ENCODE measurements at places on chromosomes 1 and 21.

DNA sequence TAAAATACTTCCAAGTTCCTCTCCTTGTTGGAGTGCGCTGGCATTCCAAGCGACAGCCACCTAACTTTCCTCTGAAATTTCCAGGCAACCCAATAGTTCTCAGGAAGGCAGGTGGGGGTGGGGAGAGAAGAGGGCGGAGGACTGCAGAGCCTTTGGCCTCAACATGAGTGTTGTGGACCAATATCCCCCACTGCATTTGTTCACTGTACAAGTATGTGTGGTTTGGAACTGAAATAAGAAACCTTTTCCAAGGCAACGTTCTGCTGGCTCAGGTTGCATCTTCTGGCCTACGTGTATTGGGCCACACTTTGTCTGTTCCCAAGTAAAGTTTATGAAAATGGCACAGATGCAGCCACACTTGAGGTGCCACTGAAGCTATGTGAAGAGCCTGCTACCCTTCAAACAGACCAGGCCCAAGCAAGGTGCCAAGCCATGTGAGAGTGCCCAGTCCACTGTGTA lies 153.4 kb downstream of the DHRS3 start:
- DNase-seq = no peak

DNA sequence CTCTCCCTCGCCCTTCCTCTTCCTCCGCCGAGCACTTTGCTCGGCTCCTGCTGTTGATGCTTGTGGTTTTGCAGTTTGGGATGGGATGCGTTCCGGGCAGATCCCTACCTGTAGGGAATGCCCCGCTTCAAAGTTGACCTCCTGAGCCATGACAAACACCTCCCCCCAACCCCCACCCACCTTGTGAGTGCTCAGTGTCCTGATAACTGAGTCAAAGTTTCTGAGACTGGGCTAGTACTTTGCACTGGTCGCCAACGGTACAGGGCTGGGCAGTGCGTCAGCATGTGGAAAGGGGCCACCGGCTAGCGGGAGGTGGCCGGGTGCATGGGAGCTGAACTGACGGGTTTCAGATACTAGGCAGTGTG lies 771 bp downstream of the RABGAP1L start:
- DNase-seq = no peak

DNA sequence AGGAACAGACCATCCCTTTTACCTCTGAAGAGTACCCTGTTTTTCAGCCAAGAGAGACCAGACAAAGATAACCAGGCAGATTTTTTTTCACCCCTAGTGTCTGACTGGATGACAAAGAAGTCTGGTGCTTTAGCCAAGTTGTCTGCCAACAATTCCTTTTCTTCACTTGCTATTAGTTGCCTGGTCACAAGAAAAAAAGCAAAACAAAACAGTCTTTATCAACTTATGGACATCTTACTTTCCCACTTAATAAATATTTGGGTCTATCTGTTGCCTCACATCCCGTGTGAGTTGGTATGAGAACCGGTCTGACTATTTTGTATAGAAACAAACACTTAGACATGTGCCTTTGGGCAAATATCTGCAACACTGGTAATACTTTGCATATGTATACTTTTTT lies 662.9 kb downstream of the PLPP3 start:
- DNase-seq = no peak

DNA sequence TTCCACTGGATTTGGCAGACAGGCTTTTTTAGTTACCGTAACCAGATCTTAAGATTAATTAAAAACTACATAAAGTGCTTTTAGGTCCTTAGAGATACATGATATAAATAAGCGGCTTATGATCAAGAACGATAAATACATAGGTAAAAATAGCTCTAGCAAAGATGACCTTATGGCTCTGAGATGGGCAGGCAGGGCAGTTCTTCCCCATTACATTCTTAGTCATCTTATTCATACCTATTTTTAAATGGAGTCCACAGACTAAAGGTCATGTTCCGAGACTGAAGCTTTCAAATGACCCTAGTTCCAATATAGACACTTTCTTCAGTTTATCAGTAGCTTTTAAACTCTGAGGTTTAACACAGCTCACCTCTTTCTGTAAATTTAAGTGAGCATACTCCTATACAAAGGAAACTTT lies 4.3 kb downstream of the MCL1 start:
- no peak for DNase-seq

- DNase-seq = no peak
Observed at GRCh38 chr1:59682396-59683080, 132.2 kb upstream of the HOOK1 start.

DNA sequence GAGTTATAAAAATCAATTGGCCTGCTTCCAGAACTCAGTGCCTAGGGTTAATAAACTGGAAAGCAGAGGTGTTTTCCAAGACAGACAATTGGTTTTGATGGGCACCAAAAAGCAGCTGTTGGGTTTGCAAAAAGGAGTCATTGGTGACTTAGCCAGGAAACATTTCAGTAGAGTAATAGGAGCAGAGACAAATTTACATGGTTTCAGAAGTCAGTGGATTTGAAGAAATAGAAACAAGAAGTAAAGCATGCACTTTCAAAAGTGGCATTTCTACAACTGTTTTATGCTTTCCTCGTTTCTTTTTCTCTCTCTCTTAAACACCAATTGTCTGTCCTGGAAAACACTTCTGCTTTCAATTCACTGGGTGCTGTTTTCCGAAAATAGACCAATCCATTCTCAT lies 87.8 kb downstream of the GLUL start:
- no peak for DNase-seq

DNA sequence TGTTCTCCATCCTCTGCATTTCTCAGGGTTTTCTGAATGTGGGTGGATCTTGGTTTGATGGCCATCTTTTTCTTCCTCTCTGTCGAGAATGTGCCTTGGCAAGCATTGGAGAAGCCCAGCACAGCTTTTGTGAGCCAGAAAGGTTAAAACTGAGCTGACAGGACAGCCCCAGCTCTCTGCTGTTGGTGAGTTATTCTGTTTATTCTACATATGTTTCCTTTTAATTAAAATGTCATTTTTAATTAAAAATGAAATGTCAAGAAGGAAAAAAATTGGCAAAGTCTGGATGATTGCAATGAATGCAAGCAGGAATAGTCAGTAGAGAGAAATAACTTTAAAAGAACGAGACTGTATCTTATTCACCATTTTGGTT lies 325.8 kb downstream of the PTBP2 start:
- DNase-seq = no peak

DNA sequence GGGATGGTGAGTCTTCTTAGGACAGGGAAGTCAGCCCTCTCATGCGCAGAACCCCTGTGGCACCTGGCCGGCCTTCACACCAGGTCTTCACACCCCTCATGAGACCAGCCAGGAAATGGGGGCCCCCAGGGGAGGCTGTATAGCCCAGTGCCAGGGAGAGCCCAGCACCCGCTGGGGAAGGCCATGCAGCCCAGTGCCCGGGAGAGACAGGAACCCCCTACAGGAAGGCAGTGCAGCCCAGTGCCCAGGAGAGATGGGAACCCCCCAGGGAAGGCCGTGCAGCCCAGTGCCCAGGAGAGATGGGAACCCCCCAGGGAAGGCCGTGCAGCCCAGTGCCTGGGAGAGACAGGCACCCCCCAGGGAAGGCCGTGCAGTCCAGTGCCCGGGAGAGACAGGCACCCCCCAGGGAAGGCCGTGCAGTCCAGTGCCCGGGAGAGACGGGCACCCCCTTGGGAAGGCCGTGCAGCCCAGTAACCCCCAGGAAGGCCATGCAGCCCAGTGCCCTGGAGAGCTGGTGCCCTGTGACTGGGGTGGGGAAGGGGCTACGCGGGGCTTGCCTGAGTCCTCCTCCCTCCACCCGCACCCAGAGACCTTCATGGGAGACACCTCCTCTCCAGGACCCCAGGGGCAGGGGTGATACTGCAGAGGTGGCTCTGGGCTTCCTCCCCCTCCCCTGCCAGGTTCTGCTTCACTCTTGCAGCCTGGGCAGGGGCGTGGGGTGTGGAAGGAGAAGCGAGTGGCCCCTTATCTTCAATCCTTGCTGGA lies 110.5 kb upstream of the COL6A1 start:
- no peak for DNase-seq

DNA sequence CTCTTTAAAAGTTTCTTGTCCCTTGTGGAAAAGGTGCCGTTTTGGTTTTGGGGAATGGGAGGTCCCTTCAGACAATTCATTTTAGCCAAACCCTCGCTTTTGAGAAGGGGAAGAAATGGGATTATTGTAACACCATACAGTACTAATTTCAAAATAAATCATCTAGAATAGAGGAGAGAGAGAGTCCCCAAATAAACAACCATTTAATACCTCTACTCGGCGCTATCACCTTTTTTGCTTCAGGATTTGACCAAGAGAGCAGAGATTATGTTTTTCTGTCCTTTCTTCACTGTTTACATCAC lies 770 bp upstream of the RC3H1 start:
- DNase-seq = no peak

DNA sequence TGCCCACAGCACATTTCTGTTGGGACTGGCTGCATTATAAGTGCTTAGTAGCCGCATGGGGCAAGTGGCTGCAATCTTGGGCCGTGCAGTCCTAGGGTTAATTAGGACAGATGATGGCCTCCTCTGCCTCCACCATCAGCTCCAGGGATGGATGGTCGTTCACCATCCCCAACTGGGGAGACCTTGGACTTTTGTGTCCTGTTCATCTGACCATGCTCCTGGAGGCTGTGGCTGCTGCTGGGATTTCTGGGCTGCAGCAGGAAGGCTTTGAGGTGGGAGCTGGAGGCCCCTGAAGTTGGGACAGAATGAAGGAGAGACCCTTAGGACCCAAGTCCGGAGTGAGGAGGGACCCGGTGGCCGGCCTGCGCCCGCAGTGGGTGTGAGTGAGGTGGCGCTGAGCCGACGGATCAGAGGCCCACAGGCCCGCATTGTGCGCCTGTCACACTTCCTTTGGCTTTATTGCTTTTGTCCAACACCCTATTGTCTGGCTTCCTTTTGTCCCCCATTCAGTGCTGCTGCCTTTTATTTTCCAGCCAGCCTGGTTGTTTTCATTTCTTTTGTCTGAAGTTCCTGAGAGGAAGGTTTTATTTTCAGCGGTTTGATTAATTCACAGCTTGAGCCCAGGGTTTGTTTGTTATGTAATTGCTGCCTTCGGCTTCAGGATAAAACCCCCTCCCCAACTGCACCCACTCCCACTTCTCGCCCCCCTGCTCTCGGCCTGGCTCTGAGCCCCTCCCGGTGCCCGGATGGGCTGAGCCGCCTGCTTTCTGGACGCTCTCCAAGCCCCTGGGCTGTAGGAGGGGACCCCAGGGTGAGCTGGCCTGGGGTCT lies 35.6 kb downstream of the SOX13 start:
- no peak for DNase-seq

DNA sequence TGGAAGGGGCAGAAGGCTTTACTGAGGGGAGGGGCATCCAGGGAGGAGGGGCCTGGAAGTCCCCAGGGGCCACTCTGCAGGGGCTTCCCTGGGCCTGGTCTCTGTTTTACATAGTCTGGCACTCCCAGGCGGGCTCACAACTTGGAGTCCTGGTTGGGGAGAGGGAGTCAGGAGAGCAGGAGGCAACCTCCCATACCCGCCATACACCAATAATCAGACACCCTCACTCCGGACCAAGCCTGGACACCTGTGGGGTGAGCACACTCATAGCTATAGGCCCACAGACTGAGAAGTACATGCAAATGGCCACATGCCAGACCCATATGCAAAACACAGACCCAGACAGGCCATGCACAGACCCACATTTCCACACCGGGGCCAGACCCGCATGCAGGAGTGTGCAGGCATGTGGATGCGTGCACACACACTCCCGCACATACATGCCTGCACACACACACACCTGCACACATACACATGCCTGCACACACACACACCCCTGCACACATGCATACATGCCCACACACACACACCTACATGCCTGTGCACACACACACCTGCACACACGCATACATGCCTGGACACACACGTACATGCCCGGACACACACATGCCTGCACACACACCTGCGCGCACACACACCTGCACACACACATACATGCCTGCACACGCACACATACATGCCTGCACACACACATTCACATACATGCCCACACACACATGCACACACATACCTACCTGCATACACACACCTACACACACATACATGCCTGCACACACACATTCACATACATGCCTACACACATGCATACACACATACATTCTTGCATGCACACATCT lies 89.5 kb upstream of the RUNX3 start:
- no peak for DNase-seq

DNA sequence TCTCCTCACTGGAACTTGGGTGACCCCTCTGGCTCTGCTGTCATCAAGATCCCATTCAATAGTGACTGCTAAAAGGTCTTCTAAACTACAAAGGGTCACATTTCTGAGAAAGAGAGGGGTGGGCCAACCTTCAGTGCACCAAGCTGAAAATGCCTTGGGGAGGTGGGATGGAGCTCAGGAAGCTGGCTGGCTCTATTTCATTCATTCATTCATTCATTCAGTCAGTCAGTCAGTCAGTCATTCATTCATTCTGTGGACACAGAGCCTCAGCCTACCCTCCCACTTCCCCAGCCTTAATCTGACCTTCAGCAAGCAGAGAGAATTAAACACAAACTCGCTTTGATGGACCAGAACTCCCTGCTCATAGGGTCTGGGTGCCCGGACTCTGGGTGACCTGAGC lies 11.7 kb downstream of the RUNX3 start:
- DNase-seq = no peak

- DNase-seq = no peak
Observed at GRCh38 chr21:45580576-45581321, 38.5 kb upstream of the SLC19A1 start.

DNA sequence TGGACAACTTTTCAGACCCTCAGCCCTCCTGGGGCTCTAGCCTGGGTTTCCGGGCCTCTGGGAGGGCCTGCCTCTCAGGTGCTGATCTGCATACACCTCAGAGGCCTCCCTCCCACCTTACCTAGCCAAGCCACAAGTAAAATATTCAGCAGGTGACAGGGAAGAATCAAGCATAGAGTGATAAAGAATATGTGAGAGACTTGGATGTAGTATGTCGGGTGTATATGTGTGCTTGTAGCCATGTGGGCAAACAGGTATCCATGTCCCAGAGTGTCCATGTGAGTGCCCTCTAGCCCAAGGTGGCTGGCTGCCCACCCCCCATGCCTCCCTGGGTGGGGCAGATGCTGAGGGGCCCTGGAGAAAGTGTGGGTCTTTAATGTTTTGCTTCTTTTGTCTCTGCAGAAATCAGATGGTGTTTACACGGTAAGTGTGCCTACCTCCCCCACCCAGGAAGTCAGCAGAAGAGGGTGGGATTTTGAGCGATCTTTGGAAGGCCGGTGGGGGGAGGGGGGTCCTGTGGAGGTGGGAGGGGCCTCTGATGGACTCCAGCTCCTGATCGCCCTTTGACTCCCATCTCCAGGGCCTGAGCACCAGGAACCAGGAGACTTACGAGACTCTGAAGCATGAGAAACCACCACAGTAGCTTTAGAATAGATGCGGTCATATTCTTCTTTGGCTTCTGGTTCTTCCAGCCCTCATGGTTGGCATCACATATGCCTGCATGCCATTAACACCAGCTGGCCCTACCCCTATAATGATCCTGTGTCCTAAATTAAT lies 3.4 kb downstream of the FCER1G start:
- no peak for DNase-seq
